NCI-H1436 treated with DMSO at 0.1 percent for 48 hours (cell line): ENCODE measurements at places on chromosomes 1 and 21.

DNA sequence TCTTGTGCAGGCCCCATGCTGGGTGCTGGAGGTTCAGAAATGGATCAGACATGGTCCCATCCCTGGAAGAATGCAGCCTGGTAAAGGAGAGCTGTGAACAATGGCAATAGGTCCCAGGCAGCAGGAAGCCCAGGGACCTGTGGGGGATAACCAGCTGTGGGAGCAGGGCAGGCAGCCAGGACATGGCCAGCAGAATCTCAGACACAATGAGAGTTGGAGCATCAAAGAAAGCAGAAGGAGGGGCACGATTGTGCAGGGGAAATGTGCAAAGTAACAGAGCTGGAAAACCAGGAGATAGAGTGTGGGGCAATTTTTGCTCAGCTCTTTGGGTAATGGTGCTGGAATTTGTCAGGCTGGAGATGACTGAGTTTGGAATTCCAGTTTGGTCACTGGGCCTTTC is 44.3 kb downstream of the C8B start:
- DNase-seq = no peak

DNA sequence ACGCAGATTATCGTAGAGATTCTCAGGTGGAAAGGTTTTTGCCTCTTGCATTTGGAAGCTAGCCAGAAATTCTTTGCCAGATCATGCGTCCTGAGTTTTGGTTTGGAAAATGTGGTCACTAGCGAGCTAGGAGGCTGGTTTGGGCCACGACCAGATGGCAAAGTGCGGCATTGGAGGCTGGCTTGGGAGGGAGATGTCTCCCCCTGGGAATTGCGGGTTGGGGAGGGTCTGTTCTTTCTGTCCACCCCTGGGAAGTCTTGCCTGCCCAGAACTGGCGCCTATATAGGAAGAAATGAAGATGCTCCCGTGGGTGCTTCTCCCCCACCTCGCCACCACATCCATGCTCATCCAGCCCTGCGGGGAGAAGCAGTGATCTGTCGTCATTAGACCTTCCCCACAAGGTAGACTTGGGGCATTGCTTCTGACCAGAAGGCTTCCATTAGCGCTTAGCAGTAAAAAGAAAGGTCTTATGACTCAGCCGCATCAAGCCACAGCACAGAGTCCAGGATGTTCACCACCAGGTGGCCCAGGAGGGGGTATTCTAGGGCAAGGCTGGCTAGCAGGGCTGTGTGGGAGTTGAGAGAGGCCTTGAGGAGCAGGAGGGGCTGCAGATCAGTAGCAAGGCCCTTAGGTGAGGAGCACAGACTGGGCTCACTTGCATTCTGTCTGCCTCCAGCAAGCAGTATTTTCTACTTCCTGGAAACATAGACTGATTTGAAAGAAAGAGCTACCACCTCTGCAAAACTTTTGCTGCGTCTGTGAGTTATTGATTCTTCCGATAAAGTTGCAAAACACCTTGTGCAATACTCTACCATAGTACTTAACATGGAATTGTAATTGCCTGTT is 1.5 kb upstream of the PTP4A2 start:
- DNase-seq = no peak

DNA sequence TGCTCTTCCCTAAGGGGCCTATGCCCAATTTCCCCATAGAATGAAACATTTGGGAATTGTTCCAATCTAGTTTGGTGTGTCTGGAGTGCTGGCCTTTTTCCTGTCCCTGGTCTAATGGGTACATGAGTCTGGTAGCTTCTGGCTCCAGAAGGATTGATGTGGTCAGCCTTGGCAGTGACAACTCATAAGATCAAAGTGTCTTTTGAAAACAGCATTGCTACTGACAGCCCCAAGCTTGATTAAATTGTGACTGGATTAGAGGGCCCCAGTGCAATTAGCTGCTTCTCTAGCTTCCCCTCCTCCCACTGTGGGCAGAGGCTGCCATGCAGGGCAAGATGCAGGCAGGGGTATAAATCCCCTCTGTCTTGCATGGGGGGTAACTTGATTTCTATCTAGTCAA is 130.9 kb downstream of the UCK2 start:
- DNase-seq = no peak

DNA sequence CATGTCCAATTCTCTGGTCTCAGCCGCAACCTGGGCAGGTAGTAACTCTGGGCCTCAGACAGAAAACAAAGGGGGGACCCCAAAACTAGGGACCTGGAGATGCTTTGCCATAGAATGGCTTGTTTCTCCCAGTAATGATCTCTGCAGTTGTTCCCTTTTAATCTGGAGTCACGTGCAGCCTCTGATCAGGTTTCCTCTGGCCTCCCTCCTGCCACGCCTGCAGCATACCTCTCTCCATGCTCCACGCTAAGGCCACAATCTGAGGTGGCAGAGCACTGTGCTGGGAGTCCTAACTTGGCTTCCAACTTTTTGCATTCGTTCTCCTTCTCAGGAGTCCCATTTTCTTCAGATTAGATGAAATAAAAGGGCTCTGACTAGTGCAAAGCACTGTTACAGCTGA is 1.9 kb downstream of the PABPC4 start:
- DNase-seq = no peak
